CD4-positive, alpha-beta T cell (primary cell): ENCODE measurements at places on chromosomes 4 and X. TPM values are rescaled to one million over a fixed set of nuclear protein-coding genes. Genes with fewer than 3 reads are reported as not detected.

DNA sequence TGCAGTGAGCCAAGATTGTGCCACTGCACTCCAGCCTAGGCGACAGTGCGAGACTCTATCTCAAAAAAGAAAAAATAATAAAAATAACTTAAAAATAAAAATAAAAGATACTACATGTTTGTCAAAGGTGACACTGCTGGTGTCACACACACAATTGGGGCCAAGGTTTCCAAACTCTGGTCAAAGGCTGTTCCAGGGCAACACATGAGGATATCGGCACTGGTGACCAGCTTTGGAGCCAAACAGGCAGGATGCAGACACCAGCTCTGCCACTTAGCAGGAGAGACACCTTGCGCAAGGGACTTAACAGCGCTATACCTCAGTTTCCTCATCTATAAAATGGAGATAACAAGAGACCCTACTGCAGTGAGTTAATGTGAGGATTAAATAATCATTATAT, 52.3 kb downstream of the CD99L2 start:
- no peak overlapping the region for H3K4me3 ChIP-seq
- no peaks in the 10 kb centered on the region for H3K27me3 ChIP-seq
- no peaks in the 10 kb centered on the region for H3K4me1 ChIP-seq
- no peak overlapping the region for H3K27ac ChIP-seq
- no peak for DNase-seq

The SPANXN3 gene
- total RNA-seq, result not detected

DNA sequence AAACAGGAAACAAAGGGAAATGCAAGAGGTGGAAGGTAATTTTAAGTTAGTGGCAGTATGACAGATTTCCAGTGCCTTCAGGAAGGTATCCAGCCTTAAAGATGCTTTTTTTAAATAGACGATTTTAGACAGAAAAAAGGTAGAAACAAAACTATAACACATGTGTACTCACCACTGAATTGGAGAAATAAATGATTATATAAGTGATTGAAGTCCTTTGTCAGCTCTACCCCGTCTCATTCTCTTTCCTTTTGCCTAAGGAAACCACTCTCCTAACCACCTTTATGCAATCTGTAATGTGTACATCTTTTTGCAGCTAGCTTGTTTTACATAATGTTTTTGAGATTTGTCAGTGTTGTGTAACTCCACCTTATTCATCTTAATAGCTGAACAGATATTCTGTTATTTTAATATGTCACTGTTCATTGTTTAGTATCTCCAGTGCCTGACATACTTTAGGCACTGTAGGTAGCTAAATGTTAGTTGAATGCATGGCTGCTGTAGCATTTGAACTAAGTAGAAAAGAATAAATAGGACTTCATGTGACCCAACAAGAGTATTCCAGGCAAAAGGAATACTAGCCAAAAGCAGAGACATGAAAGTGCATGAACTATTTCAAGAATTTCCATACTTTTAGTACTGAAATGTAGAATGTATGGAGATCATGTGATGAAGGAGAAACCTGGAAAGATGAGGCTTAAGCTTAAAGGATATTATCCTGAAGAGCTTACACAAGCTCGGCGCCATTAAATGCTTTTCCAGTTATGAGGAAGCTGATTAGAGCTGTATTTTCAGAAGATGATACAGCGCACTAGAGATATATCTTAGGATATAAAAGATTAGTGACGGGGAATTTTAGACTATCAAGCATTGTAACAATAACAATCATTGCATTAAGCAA, 865 bp downstream of the FAM200B start:
- H3K4me1 ChIP-seq, result peaks cover 6% of the 10 kb centered on the region
- no peak for DNase-seq
- H3K27ac ChIP-seq, result peak overlapping the region; percentile 77
- H3K4me3 ChIP-seq, result peak overlapping the region; percentile 84
- H3K27me3 ChIP-seq, result no peaks in the 10 kb centered on the region

DNA sequence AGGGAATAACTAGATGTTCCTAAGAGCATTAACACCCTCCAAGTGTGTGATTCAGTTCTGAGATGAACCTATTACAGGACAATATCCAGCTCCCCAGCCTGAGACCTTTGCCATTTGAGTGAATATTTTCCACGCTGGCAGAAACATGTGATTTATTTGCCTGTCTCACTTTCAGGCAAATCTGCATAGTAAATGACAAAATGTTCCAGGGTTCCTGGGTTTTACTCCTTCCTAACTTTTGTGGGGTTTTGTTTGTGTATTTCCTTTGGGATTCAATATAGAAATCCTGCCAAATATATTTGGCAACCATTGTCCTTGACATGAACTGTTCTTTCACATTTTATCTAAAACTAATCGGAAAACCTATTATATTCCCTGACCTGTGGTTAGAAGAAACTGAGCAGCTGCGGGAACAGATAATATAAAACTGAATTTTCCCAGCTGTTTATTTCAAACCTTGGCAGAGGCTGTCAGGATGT, 12.5 kb downstream of the F8 start:
- H3K36me3 ChIP-seq, result no peaks in the 10 kb centered on the region
- no peaks in the 10 kb centered on the region for H3K27me3 ChIP-seq
- no peak overlapping the region for H3K27ac ChIP-seq
- H3K4me1 ChIP-seq, result no peaks in the 10 kb centered on the region
- no peak for DNase-seq
- no peak overlapping the region for H3K4me3 ChIP-seq

DNA sequence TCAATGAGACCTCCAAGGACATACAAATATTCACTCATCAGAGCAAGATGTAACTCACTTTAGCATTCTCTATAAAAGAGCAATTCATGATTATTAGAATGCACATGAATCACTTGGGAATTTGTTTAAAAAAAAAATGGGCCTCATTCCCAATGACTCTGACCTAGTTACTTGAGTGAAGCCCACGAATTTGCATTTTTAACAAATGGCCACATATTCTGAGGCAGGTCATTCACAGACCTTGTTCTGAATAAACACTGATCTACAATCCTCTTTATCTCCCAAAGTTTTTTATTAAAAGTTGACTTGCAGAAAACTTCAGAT, 255.1 kb upstream of the VEGFC start:
- no peak for DNase-seq
- H3K4me3 ChIP-seq, result no peak overlapping the region
- no peaks in the 10 kb centered on the region for H3K36me3 ChIP-seq
- H3K4me1 ChIP-seq, result no peaks in the 10 kb centered on the region
- no peak overlapping the region for H3K27ac ChIP-seq

- peaks cover 12% of the 10 kb centered on the region for H3K27me3 ChIP-seq
- H3K27ac ChIP-seq, result no peak overlapping the region
- peak overlapping the region; percentile 5 for H3K4me3 ChIP-seq
- peaks cover 9% of the 10 kb centered on the region for H3K4me1 ChIP-seq
These were observed 652 bp downstream of the SRPX start for GRCh38 chrX:38220024-38220414.

GRCh38 chr4:158809611-158810486, 41.0 kb downstream of the FNIP2 start:
- H3K4me1 ChIP-seq, result peaks cover 14% of the 10 kb centered on the region
- H3K4me3 ChIP-seq, result no peak overlapping the region
- DNase-seq, result no peak
- H3K27ac ChIP-seq, result peak overlapping the region; percentile 64
- no peaks in the 10 kb centered on the region for H3K27me3 ChIP-seq
- H3K36me3 ChIP-seq, result no peaks in the 10 kb centered on the region

DNA sequence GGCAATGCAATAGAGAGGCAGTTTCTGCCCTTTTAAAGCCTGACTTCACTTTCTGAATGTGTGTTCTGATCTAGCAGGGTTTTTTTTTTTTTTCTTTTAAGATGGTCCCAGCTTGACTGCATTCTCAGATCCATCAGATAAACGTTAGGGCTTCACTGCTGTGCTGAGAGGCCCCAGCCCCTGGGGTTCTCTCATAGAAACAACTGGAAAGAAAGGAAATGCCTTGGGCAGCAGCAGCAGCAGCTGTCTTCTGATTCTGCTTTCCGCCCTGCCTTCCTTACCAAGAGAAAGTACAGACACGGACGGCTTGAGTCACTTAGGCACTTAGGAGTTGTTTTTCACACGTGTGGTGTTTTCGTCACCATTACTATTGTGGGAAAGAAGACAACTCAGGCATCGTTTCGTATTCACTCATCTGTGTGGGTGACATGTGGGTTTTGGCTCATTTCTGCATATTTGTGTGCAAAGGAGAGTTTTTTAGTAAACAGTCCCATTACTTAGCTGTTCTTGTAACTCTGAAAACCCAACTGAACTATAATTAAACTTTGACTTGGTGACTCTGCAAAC, 172.0 kb downstream of the PTTG2 start:
- peak overlapping the region; percentile 59 for H3K27ac ChIP-seq
- DNase-seq, result peak; percentile 44
- H3K4me1 ChIP-seq, result peaks cover 54% of the 10 kb centered on the region
- H3K27me3 ChIP-seq, result no peaks in the 10 kb centered on the region

- peaks cover 11% of the 10 kb centered on the region for H3K4me1 ChIP-seq
- peaks cover 10% of the 10 kb centered on the region for H3K36me3 ChIP-seq
- no peaks in the 10 kb centered on the region for H3K27me3 ChIP-seq
- no peak overlapping the region for H3K27ac ChIP-seq
- H3K4me3 ChIP-seq, result no peak overlapping the region
These were observed 48.6 kb downstream of the LRP2BP start for GRCh38 chr4:185346975-185347601.

- no peaks in the 10 kb centered on the region for H3K4me1 ChIP-seq
- H3K27me3 ChIP-seq, result no peaks in the 10 kb centered on the region
- no peak for DNase-seq
- H3K4me3 ChIP-seq, result no peak overlapping the region
- no peak overlapping the region for H3K27ac ChIP-seq
- H3K36me3 ChIP-seq, result no peaks in the 10 kb centered on the region
These were observed 188.4 kb upstream of the MBNL3 start for GRCh38 chrX:132677233-132677716.

DNA sequence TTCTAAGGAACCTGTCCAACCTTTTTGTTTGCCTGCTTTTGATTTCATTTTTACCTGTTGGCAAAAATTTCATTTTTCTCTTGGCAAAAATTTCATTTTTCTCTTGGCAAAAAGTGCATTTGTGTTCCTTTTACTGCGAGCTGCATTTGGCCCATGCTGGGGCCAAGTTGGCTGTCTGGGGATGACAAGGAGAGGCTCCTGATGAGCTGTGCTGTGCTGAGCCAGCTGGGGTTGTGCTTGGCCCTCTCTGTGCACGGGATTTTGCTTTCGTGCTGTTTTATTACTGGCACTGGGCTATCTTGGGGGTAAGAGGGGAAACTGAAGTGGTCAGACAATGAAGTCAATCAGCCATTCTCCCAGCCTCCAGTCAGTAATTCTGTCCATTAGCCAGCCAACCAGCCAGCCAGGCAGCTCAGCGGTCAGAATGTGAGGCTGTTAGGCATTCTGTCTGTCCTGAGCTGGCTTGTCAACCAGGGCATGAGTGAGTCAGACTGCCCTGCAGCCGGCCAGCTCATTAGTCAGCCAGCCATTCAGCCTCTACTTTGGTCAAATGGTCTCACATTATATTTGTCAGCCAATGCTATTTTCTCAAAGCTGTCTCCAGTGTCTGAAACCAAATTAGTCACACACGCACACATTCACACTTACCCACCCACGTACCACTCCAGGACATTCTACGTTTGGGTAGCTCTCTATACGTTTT, 56.9 kb upstream of the PRPS1 start:
- H3K4me1 ChIP-seq, result no peaks in the 10 kb centered on the region
- no peaks in the 10 kb centered on the region for H3K27me3 ChIP-seq
- no peak overlapping the region for H3K4me3 ChIP-seq
- DNase-seq, result no peak
- H3K36me3 ChIP-seq, result no peaks in the 10 kb centered on the region

DNA sequence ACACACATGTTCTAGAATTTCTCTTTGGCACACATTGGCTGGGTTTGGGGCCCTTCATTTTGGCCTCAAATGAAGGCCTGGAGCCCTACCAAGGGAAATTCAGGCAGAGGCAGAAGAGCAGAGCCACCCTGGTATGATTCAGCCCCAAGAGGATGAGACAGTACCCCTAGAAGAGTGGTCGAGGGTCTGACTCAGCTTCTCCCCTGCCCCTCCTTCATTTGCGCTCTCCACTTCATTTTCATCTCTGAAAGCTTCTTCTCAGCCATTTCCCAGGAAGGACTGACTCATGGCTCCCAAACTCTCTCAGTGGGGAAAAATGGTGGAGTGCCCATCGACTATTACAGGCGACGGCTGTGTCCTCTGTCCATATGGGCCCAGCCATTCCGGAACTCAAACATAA, 43.5 kb downstream of the MAMLD1 start:
- peaks cover 19% of the 10 kb centered on the region for H3K4me1 ChIP-seq
- no peak overlapping the region for H3K4me3 ChIP-seq
- DNase-seq, result no peak
- no peak overlapping the region for H3K27ac ChIP-seq

The FSTL5 gene
- total RNA-seq, result not detected

DNA sequence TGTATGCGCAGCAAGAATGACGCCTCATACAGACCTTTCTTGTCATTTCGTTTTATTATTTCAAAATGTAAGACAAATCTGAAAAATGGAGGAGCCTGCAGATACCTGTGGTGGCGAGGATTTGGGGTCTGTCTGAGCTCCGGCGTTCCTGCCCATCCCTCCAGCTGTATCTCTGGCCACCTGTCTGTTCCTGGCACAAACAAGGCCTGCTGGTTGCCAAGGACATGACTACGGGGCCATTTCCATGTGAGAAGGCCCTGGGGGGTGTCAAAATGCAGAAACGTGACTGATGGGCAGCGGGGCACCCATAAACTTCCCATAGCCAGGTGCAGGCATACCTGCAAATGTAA, 591 bp upstream of the TSPAN7 start:
- no peaks in the 10 kb centered on the region for H3K27me3 ChIP-seq
- no peak overlapping the region for H3K27ac ChIP-seq
- peaks cover 14% of the 10 kb centered on the region for H3K4me1 ChIP-seq
- no peaks in the 10 kb centered on the region for H3K36me3 ChIP-seq
- no peak for DNase-seq

DNA sequence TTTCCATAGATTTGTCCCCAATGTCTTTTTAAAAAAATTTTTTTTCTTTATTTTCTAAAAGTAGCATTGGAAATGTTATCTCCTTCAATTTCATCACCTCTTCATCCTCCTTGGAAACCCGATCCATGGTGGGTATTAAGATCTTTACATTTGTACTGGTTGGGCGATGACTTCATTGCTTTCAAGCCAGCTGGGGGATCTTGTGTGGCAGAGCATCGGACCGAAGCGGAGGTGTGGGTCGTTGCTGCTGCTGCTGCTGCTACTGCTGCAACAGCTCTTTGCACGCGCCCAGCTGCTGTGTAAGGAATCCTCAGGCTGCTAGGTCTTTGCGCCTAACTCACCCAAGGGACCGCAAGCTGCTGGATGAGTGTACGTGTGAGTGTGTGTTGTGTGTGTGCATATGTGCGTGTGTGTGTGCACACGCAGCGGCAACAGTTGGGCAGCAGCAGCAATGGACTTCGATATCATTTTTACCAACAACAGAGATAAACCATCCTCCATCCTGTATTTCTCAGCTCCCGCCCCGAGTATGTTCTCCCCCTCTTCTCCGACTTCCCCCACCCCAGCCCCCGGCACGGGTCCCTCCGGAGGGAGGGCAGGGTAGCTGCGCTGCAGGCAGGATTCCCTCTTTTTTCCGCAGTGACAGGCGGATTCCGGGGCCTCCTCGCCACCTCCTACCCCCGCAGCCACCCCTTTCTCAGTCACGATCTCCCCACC, 768 bp upstream of the CDKL5 start:
- peak overlapping the region; percentile 41 for H3K27ac ChIP-seq
- peak overlapping the region; percentile 86 for H3K4me3 ChIP-seq
- H3K4me1 ChIP-seq, result no peaks in the 10 kb centered on the region
